Stimulated activated CD4-positive, alpha-beta T cell treated with anti-CD3 and anti-CD28 coated beads, Interleukin-1b, Interleukin-23, amount 100 ng/mL, for 4 hours (primary cell): ENCODE measurements at places on chromosomes 6 and 20.

DNA sequence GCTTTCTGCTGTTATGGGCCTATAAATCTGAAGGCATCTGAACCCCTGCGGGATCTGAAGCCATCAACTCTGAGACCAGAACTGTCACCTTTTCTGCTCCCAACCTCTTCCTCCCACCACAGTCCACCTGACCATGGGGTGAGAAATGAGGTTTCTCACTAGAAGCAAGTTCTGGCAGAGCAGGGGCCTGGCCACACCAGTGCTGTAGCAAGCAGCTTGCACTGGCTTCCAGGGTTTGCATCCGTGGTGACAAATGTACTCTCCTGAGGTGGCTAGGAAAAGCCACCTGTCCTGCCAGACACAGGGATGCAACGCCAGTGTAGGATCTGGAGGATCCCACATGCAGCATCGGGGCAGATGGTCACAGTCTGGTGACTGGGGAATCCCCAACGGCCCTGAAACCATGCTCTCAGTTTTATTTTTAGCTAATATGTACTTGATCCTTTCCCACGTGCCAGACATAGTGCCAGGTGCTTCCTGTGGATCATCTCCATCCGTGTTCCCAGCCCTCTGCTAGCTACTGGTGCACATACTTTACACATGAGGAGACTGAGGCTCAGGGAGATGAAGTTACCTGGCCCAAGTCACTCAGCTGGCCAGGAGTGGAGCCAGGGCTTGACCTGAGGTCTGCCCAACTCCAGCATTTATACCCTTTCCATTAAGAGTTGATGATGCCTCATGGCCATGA is 122.1 kb upstream of the SPACA1 start:
- no peak for DNase-seq

DNA sequence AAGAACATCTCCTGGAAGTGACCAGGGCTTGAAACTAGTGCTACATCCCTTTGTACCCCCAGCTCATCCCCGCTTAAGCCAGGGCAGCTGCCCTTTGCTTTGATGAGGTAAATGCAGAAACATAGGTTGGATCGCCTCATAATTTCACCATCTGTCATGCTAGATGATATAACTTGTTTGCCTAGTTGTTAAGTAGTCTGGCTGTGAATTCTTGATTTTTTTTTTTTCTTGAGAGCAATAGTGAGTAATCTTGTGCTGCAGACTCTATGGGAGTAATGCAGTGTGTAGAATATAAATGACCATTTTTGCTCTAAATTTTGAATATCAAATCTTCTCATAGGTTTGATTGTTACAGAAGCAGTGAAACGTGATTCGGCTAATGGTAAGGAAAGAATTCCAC is 4.1 kb downstream of the TRDN start:
- DNase-seq, result no peak

GRCh38 chr6:13336553-13336952 is 8.2 kb upstream of the TBC1D7 start:
- peak; percentile 79 for DNase-seq

- DNase-seq, result no peak
These were observed 21.0 kb upstream of the STX16 start for GRCh38 chr20:58630063-58630462.

DNA sequence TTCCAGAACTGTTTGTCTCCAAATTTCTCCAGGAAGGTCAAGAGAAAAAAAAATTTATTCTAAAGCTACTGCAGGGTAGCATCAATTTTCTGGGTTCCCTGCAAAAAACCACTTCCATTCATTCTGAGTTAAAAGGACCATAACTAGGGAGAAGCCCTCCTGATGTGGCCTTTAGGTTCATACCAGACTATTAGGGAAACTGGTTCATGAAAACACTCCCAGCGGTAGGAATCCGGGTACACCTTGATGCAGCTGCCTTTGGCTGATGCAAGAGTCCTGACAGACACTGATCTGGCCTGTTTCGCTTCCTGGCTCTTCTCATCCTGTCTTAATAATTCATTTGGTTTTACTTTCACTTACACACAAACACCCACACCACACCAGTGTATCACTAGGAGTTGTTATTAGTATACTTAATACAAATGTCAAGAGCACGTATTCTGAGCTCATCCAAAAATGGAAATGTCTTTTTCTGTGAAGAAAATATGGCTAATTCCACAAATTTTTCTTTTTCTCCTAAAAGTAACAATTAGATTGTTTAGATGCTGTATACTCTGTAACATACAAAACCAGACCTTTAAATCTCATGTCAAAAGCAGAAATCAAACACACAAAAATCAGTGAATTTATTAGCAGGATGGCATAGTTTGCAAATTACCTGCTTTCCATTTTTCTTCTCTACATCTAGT is 38.4 kb upstream of the ARHGAP18 start:
- DNase-seq, result peak; percentile 19

DNA sequence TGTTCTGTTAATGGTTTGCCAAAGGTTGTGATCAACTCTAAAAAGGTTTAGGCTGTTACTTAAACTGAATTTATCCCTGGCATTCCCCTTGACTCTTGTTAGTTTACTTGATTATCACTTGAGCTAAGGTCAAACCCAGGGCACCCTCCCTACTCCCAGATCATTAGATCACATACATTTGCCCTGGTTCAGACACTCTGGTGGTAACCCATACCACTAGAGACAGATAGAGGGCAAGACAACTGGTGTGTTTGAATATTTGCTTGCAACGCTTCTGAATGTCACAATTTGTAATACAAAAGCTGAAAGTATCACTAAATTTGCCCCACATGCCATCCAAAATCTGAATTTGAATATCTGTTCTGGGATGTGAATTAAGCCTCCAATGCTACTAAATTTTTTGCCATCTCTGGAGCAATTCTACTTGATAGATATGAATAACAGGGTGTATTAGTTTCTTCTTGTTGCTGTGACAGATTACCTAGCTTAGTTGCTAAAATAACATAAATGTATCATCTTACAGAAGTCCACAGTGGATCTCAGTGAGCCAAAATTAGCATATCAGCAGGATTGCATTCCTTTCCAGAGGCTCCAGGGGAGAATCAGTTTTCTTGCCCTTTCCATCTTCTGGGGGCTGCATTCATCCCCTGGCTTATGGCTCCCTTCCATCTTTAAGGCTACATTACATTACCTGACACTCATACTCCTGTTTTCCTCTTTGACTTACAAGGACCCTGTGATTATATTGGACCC is 45.4 kb downstream of the FIG4 start:
- DNase-seq, result no peak

DNA sequence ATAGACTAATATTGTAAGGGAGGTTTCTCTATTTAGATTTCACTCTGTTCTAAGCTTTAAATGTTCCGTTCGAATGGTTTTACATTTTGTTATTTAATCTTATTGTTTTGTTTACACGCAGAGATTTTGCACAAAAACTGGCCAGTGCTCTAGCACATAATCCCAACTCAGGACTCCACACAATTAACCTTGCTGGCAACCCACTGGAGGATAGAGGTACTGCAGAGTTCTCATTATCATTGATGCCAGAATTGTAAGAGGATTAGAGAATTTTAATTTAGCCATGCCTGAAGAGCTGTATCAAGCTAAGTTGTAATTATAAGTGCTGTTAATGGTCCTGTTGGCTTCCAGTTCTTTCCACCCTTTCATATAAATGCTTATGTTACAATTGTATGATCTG is 179.7 kb upstream of the SCGN start:
- no peak for DNase-seq

DNA sequence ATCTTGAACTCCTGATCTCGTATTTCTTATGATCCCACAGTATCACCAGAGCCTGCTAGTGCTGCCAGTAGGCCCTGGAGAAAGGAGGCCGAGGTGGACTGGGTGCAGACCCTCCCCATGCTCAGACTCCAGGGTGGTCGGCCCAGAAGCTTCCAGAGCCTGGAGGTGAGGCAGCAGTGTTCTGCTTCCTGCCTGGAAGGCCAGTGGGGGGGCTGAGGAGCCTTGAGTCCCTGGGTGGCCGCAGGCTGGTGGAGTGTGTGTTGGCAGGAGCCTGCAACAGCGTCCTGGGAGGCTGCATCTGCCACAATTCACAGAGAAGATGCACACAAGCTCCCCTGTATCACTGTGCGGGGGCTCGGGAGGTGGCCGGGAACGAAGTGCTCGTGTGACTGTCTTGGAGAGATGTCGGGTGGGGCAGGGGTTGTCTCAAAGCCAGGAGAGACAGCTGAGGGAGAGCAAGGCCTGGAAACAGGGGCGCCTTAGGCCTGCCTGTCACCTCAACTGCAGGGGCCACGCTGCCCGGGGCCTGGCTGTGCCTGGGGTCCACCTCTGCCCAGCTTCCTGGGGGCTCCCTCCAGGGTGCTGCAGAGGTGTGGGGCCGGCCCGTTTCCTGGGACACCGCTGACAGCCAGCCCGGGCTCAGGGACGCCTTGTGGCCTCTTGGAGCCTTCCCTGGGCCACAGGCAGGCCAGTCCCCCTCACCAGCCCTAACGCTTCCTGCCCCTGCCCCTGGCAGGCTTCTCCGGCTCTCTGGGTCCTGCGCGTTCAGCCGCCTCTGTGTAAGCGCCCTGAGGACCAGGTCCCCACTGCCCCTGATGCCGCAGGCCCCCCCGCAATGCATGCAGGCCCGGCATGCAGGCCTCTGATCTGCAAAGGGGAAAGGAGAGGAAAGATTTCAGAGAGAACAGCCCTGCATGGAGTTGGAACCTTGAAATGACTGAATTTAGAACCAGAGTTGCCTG is 24.2 kb upstream of the MAS1 start:
- DNase-seq, result no peak

GRCh38 chr20:32037929-32038328 is 14.1 kb upstream of the HCK start:
- DNase-seq, result no peak

DNA sequence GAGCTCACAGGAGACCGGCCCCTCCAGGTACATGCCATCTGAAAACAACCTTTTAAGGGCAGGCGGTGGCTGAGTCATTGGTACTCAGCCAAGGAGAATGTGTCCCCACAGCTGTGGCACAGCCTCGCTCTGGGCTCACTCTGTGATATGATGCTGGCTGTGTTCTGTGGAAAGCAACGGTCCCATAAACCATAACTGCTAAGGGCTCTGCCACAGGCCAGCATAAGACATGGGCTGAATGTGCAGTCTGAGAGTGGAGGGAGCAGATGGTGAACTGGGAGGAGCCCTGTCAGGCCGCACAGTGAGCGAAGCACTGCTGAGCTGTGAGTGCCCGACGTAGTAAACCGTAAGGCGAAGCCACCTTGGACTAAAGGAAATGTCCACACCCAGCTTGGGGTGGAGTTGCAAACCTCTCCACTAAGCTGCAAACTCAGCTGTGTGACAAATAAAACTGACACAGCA is 375.8 kb downstream of the THBS2 start:
- no peak for DNase-seq

DNA sequence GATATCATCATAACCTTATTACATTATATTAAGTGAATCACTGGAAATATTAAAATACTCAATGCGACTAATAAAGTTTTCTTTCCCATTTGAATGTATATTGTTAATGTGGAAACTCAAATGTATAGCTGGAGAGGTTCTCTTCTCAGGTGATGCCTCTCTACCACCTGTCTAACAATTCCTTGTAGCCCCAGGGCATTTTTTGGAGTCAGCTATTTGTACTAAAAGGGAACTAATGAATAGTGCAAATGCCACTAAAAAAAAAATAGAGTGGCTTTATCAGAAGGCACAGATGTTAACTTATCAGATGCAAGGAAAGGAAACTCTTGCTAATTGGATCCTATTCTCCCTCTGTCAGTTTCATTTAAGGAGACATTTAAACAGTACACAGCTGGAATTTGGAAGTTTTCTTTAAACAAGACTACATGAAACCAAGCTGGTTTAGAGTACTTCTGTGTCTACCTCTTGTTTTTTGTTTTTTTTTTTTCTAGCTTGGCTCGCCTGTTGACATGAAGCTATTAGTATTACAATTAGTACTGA is 897.0 kb upstream of the SLC35B3 start:
- DNase-seq, result no peak

- no peak for DNase-seq
These were observed 25.0 kb downstream of the FOXP4 start for GRCh38 chr6:41571021-41571780.

- peak; percentile 62 for DNase-seq
These were observed 37.5 kb upstream of the MRPS18A start for GRCh38 chr6:43724914-43725642.

DNA sequence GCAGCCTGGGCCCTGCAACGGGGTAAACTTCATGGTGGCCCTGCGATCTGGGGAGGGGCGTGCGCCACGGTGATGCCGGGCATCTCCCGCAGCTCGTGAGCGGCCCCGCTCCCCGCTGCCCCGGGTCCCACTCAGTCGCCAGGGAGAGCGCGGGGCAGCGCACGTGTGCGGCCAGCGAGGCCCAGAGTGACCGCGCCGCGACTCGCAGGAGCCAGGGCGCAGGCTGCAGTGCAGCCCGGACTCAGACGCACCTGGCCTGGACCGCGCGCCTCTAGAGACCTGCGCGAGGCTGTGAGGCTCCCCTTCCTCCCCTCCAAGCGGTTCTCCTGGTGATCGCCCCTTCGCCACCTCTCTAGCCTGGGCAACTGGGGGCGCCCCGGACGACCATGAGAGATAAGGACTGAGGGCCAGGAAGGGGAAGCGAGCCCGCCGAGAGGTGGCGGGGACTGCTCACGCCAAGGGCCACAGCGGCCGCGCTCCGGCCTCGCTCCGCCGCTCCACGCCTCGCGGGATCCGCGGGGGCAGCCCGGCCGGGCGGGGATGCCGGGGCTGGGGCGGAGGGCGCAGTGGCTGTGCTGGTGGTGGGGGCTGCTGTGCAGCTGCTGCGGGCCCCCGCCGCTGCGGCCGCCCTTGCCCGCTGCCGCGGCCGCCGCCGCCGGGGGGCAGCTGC is 652 bp downstream of the BMP6 start:
- DNase-seq, result no peak

- DNase-seq, result no peak
These were observed 20.5 kb downstream of the BPIFA2 start for GRCh38 chr20:33188421-33188820.

DNA sequence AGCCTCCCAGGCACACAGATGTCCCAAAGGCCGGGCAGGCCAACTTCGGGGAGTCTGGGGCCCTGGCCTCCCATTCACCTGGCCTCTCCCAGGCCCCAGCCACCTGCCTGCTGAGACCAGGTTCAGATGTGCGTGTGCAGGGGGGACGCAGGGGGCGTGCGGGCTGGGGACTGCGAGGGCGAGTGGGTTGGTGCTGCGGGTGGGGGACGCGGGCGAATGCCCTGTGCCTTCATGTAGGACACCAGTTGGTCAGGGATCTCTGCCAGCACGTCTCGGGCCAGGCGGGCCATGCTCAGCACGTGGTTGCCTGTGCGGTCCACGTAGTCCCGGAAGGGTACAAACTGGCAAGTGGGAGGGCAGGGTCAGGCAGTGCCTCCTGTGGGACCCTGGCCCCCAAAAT is 44.5 kb downstream of the RAB44 start:
- no peak for DNase-seq

DNA sequence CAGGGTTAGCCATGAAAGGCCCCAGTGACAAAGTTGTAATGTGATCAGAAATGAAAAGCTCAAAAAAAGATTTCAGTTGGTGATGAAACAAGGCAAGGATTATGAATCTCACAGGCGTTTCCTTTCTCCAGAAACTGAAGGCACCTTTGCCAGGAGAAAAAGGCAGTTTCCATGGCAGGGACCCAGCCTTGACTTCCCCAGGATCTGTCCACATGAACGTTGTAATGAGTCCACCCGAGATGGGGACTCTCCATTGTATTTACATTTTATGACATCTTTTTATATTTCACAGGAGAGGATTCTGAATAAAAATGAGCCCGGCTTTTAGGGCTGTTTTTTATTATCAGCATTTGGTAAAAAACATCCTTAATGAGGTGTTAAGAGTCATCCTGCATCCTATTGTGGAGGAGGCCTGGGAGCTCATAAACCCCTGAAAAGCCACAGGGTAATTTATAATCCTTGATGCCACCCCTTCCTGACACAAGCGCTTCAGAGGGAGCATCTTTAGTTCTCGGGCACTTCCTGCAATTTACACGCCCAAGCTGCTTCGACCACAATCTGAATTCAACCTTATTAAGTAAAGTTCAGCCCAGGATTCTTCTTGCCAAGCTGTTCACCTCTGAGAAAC is 74.1 kb upstream of the SALL4 start:
- no peak for DNase-seq
